ENCODE measurements at places on chromosomes 4 and X.
A peak's percentile ranks its signal among the peaks of the same experiment; 100 is the strongest.

GRCh38 chr4:104941661-104942062, 205.0 kb upstream of the TET2 start:
- DNase-seq = no peak

DNA sequence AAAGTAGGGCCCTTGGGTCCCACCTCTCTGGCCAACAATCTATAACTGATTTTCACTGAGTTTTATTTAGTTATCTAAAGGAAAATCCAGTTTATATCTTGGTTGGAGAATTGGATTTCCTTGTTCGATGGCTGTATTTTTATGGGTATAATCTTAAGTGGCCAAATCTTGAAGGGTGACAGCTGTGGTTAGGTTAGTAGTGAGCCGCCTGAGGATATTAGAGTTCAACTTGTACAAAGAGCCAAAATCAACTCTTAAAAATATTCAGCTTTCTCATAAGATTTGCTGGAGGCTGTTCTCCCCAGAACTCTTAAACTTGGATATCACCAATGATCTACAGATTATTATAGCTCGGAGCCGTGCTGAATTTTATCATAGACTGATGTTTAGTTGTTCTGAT, 54.6 kb upstream of the UNC5C start:
- no peak for DNase-seq

- no peak for DNase-seq
Observed at GRCh38 chrX:14964500-14964899, 91.3 kb downstream of the MOSPD2 start.

DNA sequence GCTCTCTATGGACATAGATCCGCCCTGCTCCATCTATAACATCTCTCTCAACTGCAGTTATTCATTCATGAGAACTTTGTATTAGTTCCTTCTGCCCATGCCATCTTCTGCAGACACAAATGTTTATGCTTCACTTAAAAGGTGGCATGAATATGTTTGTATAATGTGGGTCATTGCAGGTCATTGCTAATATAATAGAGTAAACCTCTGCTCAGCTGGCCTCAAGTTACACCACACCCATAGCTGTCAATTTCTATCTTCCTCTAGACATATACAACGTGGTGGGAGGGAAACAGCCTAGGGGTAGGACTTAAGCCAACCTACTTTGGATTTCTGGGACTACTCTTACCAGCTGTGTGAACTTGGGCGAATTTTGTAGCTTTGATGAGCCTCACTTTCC, 129.8 kb downstream of the ATXN3L start:
- no peak for DNase-seq

- DNase-seq = no peak
Observed at GRCh38 chr4:86853209-86853608, 4.0 kb upstream of the SLC10A6 start.

GRCh38 chr4:27006646-27007045, 146.0 kb downstream of the STIM2 start:
- no peak for DNase-seq

DNA sequence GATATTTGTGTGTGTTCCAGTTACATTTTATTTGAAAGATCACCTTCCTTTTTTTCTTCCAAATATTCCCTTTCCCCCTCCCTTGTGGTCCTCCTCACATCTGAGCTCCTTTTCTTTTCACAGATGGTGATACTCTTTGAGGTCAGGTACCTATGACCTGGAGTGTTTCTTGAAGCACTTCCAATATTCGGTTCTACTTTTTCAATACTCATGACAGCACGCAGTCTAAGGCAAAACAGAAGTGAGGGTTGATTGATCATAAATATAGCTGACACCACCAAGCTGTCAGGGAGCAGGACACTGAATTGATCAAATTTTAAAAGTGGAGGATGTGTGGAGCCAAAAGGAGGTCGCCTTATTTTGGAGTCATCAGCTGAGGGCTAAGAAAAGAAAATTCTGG, 334.4 kb upstream of the MAGEB2 start:
- no peak for DNase-seq

GRCh38 chrX:102345916-102346315, 93.9 kb downstream of the NXF2B start:
- peak; percentile 37 for DNase-seq

GRCh38 chr4:57037982-57038604, 59.4 kb downstream of the POLR2B start:
- no peak for DNase-seq

GRCh38 chr4:154049457-154050181, 260.7 kb upstream of the SFRP2 start:
- no peak for DNase-seq

DNA sequence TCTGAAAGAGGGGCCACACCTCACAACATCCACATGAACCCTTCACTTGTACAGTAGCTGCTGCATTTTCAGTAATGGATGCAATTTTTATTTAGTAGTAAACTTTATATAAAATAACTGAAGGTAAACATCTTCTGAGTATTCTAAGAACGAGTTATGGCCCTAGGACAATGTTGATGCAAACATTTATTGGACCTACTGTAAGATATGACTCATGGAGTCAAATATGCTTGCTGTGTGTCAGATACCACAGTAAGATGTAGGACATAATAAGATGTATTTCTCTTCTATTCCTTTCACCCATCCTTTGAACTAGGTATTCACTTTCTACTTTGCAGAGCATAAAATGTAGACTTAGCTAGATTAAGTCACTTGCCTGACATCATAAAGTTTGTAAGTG, 87.6 kb downstream of the TEX13C start:
- DNase-seq = no peak

- DNase-seq = no peak
Observed at GRCh38 chr4:153764601-153765368, 5.0 kb upstream of the RNF175 start.

DNA sequence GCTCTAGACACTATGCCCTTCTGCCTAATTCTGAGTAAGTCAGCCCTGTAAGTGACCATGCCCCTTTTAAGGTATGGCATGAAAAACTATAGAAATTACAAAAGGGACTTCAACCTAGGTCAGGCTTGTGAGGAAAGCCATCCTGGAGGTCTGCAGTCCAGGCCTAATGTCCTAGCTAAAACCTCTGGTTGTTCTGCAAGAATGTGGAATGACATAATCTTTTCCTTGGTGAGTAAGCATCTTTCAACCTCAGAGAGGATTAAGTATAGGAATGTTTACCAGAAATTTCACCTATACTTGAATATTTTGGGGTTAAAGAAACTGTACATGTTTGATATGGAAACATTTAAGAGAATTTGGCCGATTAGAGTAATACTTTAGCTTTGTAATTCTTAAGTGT, 23.8 kb upstream of the HPSE start:
- DNase-seq = no peak

GRCh38 chrX:66221856-66222255, 57.8 kb downstream of the HEPH start:
- no peak for DNase-seq

- DNase-seq = no peak
Observed at GRCh38 chrX:19326567-19326966, 17.2 kb upstream of the PDHA1 start.

- DNase-seq = no peak
Observed at GRCh38 chrX:108396188-108396891, 41.9 kb downstream of the COL4A6 start.

GRCh38 chrX:45261005-45261404, 60.3 kb upstream of the DIPK2B start:
- no peak for DNase-seq

DNA sequence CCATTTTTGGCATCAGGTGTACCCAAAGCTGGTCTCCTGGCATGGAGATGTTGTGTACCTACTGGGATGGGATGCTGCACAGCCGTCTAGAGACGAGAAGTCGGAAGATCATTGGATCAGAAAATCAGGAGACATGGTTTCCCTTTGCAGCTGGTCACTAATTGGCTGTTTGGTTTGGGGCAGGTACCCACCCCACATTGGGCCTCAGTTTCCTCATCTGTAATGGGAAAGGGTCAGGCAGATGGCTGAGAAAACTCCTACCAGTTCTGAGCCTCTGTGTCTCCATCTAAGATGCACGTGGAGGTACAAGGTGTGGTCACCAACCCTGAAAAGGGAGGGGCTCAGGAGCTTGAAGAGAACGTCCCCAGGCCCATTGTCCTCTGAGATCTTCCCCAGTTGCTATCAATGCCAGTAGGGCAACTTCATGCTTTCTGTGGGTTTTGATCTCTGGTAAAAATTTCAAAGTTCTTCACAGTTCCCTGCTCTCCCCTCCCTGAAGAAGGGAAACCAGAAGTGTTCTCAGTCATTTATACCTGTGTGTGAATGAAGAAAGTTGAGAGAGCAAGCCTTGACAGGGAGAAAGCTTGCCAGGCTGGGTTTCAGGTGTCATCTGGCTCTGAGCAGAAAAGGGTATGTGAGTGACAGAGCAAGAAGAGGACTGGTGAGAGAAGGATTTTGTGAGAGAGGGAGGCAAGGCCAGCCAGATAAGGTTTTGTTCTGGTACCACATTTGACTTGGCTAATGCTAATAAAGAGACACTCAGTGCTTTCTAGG, 15.1 kb downstream of the TSC22D3 start:
- no peak for DNase-seq

GRCh38 chr4:149121023-149121404, 678.8 kb upstream of the NR3C2 start:
- no peak for DNase-seq

- no peak for DNase-seq
Observed at GRCh38 chr4:97892592-97893266, 250.5 kb downstream of the STPG2 start.

DNA sequence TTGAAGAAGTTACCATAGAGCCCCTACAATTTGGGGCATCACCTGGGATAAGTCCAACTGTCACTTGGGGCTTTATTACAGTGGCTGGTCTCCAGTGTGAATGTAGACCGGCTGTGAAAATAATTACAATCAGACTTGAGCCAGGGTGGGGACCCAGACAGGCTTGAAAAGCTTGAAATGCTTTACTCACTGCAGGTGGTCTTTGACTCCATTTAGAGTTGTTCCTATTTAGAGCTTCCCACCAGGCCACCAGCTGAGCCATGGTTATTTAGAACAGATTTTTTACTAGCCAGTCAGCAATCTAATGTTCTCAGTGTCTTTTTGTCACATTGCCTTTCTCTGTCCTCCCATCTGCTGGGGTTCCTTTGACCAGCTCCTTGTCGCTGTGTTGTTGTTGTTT, 5.7 kb downstream of the ARHGAP10 start:
- DNase-seq = no peak

DNA sequence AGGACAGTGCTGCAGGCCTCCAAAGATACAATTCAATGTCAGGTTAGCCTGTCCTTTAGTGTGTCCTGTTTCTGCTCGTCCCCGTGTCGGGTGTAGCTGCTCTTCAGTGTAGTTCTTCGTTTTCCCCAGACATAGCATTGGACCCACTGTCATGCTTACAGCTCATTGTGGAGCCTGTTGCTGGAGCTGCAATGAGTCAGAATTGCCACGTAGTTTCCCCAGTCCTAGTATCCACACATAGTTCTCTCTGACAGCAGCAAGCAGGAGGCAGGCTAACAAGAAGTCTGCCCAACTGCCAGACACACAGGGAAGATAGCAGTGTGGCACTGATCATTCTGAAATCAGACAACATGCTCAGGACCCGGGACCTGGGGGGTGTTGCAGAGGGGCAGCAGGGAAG, 49.2 kb downstream of the MOSPD2 start:
- no peak for DNase-seq

GRCh38 chr4:102343964-102344519, 1.2 kb downstream of the SLC39A8 start:
- DNase-seq = no peak

DNA sequence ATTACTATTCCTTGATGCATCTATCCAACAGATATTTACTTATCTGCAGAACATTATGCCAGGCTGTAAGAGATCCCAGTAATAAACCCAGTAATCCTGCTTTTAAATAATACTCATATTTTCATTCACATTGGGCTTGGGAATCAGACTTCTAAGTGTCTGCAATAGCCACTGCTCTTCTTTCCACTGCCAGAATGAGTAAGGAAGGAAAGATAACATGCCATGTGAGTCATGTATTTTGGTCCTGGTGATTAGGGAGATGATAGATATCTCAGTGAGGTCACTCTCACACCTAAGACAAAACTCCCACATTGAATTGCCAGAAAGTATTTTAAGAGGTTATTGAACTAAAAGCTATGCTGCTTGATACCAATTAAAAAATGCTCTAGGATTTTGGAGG, 13.9 kb upstream of the HEPH start:
- no peak for DNase-seq

- DNase-seq = no peak
Observed at GRCh38 chr4:48334900-48335384, 6.4 kb upstream of the SLAIN2 start.

DNA sequence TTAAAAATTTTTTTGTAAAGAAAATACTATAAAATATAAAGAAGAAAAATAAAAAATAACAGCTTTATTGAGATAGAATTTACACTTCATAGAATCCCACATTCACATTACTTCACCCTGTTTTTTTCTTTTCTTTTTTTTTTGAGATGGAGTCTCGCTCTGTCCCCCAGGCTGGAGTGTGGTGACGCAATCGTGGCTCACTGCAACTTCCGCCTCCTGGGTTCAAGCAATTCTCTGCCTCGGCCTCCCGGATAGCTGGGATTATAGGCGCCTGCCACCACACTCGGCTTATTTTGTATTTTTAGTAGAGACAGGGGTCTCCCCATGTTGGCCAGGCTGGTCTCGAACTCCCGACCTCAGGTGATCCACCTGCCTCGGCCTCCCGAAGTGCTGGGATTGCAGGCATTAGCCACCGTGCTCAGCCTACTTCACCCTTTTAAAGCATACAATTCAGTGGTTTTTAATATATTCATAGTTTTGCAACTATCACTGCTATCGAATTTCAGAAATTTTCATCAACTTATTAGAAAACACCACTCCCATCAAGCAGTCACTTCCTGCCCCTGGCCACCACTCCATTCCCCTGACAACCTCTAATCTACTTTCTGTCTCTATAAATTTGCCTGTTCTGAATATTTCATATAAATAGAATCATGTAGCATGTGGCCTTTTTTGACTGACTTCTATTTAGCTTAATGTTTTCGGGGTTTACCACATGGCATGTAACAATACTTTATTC, 48.7 kb downstream of the TMEM131L start:
- DNase-seq = no peak

- DNase-seq = no peak
Observed at GRCh38 chrX:5220421-5220820, 1008.2 kb downstream of the NLGN4X start.

DNA sequence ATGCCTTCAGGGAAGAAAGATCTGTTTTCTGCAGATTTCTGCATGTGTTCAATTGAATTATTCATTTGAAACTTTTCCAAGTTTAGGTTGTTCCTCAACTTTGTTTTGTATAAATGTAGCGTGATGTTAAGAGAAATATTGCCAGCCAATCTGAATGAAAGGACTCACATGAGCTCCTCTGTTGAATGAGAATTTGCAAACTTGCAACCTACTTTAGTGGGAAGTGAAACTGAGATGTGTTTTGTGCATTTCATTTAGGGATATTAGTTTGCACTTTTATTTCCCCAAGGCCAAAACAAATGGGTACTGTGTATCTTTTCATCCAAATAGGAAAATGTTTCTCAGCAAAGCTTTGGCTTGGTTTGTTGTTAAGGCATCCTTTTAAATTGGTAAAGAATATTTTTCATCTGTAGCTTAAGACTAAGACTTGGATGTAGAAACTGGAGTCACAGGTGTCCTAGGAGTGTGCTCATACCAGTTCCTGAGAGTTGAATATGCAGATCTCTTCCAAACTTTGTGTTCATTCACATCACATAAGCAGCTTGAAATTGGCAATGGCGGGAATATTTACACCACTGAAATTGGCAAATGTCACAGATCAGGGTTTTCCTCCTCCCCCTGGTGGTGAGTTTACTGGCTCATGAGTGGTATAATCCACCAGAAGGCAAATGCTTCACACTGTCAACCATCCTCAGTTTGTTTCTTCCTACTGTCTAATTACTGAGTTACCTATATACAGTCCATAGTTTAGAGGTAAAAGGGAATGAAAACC, 193.6 kb upstream of the BANK1 start:
- DNase-seq = no peak

GRCh38 chrX:3268829-3269228, 77.6 kb downstream of the MXRA5 start:
- DNase-seq = no peak

Measured in stimulated activated CD4-positive, alpha-beta T cell treated with anti-CD3 and anti-CD28 coated beads, Interleukin-15, amount 100 ng/mL, for 1 hour (primary cell).